ENCODE measurements at places on chromosomes 11 and 22. TPM values are rescaled to one million over a fixed set of nuclear protein-coding genes. Genes with fewer than 3 reads are reported as not detected.

DNA sequence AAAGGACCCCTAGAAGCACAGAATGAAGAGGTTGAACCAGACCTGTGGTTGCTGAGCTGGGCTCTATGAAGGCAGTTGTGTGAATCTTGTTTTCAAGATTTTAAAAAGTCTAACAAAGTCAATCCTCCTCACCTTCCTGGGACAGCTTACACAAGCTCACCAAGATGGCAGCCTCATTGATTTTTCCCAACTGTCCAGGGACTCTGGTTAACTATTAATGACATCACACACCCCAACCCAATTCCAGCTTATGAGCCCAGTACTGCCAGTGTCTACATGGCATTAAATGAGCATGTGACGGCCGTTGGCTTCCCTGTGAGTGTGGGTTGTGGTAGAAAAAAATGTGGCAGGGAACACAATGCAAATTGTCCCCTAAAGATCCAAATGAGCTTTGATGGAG, 137.0 kb downstream of the CHST1 start:
- DNase-seq: no peak

GRCh38 chr11:112581747-112582146, 321.1 kb upstream of the PLET1 start:
- no peak for DNase-seq

GRCh38 chr22:35266277-35266676, 9.0 kb downstream of the HMGXB4 start:
- no peak for DNase-seq

- no peak for DNase-seq
Observed at GRCh38 chr11:43145653-43146052, 166.1 kb upstream of the API5 start.

WT1 gene
- total RNA-seq: 6.4 TPM

MICALL1 gene
- 45.6 TPM for total RNA-seq

YPEL4 gene
- total RNA-seq: 0.60 TPM
